Thoracic aorta (tissue), 2 donors: ENCODE measurements at places on chromosomes 5 and 9. TPM values are rescaled to one million over a fixed set of nuclear protein-coding genes. Genes with fewer than 3 reads are reported as not detected.

Gene SLC22A4
- total RNA-seq: 0.14 TPM

- H3K4me3 ChIP-seq: no peak overlapping the region
- no peaks in the 10 kb centered on the region for H3K27me3 ChIP-seq
- H3K27ac ChIP-seq: no peak overlapping the region
- H3K36me3 ChIP-seq: no peaks in the 10 kb centered on the region
- no peak for DNase-seq
- H3K4me1 ChIP-seq: no peaks in the 10 kb centered on the region
Observed at GRCh38 chr5:65734921-65735320, 12.9 kb downstream of the NLN start.

- no peak overlapping the region for H3K4me3 ChIP-seq
- no peaks in the 10 kb centered on the region for H3K36me3 ChIP-seq
- DNase-seq: no peak
- peaks cover 29% of the 10 kb centered on the region for H3K4me1 ChIP-seq
- no peak overlapping the region for H3K27ac ChIP-seq
- no peaks in the 10 kb centered on the region for H3K27me3 ChIP-seq
Observed at GRCh38 chr5:5419291-5420210, 2.9 kb upstream of the ICE1 start.

- DNase-seq: no peak
- H3K27me3 ChIP-seq: no peaks in the 10 kb centered on the region
- H3K4me1 ChIP-seq: peaks cover 13% of the 10 kb centered on the region
- H3K4me3 ChIP-seq: no peak overlapping the region
- H3K36me3 ChIP-seq: no peaks in the 10 kb centered on the region
Observed at GRCh38 chr9:14373706-14374105, 59.8 kb upstream of the NFIB start.

Gene CTSV
- 0.27 TPM for total RNA-seq

Gene RCL1
- 29.6 TPM for total RNA-seq
